ENCODE measurements at places on chromosomes 7 and 10.

GRCh38 chr10:119980956-119981750 is 88.6 kb downstream of the SEC23IP start:
- DNase-seq: no peak

- no peak for DNase-seq
Measured at GRCh38 chr7:99124236-99124635, 19.7 kb downstream of the SMURF1 start.

DNA sequence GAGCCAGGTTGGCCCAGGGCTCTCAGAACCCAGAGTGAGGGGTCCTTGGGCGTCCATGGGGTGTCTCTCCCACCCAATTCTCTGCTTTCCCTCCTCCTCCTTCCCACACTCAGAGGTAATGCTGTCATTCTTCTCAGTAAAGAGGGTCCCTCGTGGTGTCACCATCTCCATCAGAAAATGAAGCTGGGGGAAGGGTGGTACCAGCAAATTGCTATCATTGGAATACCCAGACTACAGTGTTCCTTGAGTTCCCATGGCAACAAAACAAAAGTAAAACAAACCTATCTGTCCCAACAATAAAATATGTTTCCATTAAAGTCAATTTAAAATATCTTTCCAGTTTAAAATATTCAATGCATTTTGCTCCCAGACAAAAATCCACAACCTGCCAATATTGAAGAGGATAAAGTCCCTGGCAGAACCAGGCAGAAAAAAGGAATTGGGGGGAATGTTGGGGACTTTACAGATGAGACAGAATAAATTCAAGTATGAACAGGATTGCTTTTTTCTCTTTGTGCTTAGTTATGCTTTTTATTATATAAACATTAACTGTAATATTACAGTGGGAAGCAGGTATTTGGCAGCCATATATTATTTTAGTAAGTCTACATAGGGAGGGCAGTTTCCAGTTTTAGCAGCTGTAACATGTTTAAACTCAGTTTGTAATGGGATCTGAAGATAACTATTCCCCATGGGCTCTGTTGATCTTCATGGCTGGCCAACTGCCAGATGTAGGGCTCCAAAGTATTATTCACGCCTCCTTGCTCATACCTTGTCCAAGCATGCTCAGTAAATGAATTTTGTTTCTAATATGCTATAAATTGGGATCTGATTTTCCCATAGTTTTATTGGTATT is 182.1 kb downstream of the ARID5B start:
- DNase-seq: peak; percentile 75

GRCh38 chr7:157495177-157495553 is 158.4 kb downstream of the DNAJB6 start:
- no peak for DNase-seq

- DNase-seq: no peak
Measured at GRCh38 chr7:98907570-98907969, 29.2 kb downstream of the TRRAP start.
